ENCODE measurements at places on chromosomes 16 and 17. TPM values are rescaled to one million over a fixed set of nuclear protein-coding genes. Genes with fewer than 3 reads are reported as not detected.

ZSCAN10 gene
- not detected for total RNA-seq

GRCh38 chr17:29368926-29369325 lies 21.2 kb upstream of the TAOK1 start:
- DNase-seq: no peak

GRCh38 chr16:10982465-10983150 lies 38.2 kb downstream of the CLEC16A start:
- no peak for DNase-seq

GRCh38 chr17:61702450-61702849 lies 111.4 kb upstream of the NACA2 start:
- no peak for DNase-seq

GRCh38 chr16:66473051-66473571 lies 46.0 kb downstream of the BEAN1 start:
- peak; percentile 58 for DNase-seq
